ENCODE measurements at places on chromosomes 3 and 15.

DNA sequence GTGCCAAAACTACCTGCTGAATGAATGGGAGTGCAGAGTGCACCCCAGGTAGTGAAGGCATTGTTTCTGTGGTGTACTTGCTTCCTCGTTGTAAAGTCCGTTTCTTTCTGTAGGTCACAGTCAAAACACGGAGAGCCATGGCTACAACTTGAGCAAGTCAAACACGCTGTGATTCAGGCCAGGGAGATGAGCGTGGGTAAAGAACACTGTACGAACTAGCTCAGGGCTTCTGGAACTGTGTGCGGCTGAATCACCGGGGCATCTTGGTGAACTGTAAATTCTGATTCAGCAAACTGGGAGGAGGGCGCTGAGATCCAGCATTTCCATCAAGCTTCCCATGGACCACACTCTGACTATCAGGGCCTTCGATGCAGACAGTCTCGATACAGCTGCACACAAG is 5.0 kb upstream of the TNK2 start:
- no peak for DNase-seq

DNA sequence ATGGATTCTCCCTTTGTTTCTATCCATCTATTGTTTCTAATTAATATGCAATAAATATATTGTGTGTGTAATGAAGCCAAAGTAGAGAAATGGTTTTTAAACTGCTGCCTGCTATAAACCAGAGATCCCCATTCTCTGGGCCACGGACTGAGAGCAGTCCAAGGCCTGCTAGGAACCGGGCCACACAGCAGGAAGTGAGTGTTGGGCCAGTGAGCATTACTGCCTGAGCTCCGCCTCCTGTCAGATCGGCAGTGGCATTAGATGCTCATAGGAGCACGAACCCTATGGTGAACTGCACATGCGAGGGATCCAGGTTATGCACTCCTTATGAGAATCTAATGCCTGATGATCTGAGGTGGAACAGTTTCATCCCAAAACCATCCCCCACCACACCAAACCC is 85.2 kb upstream of the POMGNT2 start:
- peak; percentile 56 for DNase-seq

DNA sequence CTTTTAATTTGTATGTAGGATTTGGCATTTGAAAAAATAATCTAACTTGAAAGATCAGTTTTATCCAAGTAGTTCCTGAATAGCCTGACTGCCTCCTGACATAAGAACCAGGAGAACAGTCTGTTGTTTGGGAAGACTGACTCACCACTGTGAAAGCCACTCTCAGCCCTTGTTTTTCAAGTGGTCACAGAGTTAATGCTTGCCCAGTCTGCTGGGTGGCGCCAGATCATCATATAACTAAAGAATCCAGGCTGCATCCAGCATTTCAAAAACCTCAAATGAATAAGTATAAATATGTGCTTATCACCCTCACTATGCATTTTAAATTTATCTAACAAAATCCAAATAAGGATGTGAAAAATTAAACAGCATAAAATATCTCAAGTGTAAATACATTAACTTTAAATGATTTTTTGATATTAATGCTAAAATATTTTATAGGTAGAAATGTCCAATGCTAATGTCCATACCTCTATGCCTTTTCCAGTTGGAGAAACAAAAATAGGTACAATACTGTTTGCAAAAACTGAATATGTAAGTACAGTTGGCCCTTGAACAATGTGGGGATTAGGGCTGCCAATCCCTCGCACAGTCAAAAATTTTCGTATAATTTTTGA is 26.9 kb upstream of the ZBBX start:
- DNase-seq, result no peak

DNA sequence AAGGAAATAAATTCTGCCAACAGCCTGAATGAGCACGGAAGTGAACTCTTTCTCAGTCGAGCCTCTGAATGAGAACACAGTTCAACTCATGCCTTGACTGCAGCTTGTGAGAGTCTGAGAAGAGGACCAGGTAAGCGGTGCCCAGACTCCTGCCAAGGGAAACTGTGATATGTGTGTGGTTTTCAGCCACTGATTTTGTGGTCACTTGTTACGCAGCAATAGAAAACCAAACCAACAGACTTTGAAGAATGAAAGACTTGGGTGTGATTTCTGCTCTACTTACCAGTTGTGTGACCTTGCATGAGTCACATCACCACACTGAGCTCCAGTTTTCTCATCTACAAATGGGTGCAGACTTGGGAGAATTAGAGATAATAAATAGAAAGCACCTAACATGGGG is 30.6 kb upstream of the FAM107A start:
- DNase-seq, result no peak

DNA sequence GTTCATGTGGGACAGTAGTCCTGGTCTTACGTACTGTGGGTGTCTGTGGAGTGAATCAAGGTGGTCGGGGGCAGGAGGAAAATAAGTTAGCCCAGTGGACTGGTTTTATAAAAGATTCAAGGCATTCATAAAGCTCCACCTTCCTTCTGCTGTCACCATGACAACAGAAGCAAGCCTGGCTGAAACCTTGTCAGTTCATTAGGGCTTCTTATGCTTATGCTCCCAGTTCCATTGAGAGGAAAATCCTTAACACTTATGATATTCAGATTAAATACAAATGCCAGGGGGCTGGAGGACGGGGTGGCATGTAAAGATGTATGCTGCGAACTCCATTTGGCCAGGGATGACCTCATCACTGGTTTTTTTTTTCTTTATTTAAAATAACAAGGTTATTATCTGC is 283.1 kb upstream of the ATP10A start:
- DNase-seq, result no peak

- DNase-seq, result peak; percentile 12
Observed at GRCh38 chr3:114299421-114299820, 5.6 kb downstream of the TIGIT start.

DNA sequence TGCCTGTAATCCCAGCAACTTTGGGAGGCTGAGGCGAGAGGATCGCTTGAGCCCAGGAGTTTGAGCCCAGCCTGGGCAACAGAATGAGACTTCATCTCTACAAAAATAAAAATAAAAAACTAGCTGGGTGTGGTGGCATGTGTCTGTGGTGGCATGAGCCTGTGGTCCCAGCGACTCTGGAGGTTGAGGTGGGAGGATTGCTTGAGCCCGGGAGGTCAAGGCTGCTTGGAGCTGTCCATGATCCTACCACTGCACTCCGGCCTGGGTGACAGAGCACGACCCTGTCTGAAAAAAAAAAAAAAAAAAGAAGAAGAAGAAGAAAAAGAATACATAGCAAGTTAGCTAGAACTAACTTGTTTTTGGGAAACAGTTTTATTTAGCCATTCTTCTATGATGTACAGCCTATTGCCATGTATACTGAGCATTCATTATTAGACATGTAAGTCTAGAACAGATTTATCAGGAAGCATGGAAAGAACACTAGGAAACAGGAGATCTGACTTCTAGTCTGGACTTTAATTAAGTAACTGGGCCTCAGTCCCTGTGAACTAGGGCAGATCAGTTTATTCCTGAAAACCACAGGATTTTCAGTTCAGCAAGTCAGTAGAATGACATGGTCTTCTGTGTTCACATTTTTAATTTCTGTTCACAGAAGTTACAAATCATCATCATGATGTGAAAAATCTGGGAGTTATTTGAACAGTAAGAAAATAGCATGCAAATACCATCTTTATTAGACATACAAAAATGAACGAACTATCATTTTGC is 65.5 kb downstream of the KAT2B start:
- DNase-seq, result no peak

DNA sequence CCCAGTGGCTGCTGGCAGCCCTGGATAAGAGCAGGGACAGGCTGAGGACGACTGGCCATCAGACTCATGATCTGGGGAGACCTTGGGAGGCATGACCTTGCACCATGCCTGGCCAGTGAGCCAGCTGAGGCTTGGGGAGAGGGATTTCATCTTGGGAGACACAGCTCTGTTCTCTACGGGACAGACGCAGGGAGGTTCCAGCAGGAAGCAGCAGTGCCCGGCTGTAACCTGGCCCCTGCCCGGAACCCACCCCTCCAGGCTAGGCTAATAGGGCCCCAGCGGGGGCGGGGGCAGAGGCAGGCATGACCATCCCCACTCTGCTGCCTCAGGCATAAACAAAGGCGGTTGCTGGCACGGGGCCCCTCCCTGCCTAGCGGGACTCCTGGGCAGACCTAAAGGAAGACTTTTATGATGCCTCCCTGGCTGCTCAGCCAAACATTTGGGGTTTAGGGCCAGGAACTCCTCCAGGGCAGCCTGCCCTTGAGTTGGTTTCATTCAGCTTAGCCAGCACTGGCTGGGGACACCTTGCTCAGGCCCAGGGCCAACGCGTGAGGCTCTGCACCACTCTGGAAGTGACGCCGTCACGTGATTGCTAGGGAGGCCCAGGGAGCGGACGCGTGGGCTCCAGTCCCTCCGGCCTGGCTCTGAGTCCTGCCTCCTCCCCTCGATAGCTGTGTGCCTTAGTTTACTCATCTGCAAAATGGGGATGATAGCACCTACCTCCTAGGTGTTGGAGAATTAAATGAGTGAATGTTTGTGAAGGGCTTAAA is 27.6 kb downstream of the HDAC11 start:
- DNase-seq, result no peak

- DNase-seq, result no peak
Observed at GRCh38 chr15:93980261-93980911, 251.0 kb upstream of the MCTP2 start.

- DNase-seq, result no peak
Observed at GRCh38 chr15:28097656-28098359, 1.3 kb downstream of the OCA2 start.

GRCh38 chr15:67381416-67382045 is 126.9 kb downstream of the IQCH start:
- no peak for DNase-seq

GRCh38 chr3:4939276-4939675 is 40.0 kb upstream of the BHLHE40 start:
- no peak for DNase-seq

DNA sequence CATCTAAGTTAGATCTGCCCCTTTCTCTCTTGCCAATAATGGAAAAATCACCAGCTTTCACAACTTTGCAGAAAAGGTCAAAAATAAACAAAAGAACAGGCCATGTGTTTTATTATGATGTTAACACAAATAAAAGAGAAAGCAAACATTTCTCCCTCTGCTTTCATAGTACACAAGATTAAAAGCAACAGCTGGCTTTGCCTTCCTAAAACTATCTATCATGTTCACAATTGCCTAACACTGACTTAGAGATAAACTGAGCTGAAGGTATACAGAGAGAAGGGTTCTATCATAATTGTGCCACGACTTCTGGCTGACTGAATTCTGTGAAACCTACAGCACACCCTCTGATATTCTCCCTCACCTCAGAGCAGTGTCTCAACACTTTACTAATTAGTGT is 29.4 kb downstream of the AADAC start:
- peak; percentile 12 for DNase-seq

- DNase-seq, result no peak
Observed at GRCh38 chr3:63022114-63022513, 146.9 kb upstream of the CADPS start.

- DNase-seq, result no peak
Observed at GRCh38 chr15:83652626-83653204, 1.2 kb upstream of the ADAMTSL3 start.

DNA sequence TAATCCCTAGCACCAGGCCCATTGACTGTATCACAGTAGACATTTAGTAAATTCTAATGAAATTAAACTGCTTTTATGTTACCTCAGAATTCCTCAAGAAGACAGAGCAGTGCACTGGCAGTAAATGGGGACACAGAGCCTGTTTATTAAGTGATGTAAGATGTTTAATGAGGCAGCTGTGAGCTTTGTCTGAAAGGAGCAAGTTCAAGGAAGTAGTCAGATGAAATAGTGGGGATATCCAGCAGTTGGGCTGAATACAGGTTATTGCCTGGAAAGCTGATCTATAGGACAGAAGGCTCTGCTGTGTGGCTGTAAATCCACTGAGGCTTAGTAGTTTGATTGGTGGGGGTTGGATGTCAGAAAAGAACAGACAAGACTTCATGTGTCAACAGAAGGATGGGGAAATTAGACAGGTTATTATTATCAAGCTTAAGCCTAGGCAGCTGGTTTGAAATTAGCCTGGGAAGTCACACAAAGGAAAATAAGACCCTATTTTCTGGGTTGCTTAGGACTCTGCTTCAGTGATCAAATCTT is 62.2 kb downstream of the PFN2 start:
- no peak for DNase-seq

DNA sequence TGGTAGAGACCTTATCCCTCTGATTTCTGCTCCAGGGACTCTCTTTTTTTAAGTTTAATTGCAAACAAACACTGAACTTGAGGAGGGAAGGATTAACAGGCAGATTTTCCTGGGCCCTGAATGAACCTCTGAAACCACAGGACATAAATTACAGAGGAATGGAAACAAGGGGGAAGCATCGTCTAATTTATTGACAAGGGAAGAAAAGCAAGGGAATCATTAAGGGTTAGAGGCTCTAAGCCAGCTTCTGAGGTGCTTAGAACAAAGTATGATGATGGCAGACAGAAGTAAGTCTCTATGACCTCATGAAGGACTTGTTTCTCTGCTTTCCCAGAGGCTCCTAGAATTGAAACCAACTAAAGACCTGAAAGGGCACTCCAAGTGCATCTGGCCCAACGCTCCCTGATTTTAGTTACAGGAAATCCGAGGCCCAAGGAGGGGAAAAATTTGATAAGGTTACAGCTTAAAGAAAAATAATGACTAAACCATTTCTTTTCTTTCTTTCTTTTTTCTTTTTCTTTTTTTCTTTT is 244.7 kb upstream of the NR2E3 start:
- DNase-seq, result no peak

- DNase-seq, result no peak
Observed at GRCh38 chr3:99656624-99657023, 18.2 kb downstream of the COL8A1 start.

DNA sequence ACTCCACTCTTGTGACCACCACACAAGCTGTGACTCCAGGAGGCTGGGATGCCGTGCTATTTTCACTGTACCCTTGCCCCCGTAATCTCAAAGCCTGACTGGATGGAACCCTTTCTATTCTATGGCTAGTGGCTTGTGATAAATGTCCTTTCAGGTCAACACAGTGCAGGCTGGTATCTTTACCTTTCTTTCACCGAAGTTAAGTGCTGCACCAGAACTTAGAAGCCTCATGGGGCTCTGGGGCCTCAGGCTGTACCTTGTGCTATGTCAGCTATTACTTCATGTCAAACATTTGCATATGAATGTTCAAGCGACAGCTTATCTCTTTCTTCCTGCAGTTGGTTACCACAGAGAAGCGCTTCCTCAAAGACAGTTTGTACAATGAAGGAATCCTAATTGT is 66.8 kb downstream of the RPL39L start:
- no peak for DNase-seq

GRCh38 chr3:158159714-158160113 is 49.8 kb downstream of the RSRC1 start:
- DNase-seq, result no peak
